Thoracic aorta (tissue), 2 donors: ENCODE measurements at places on chromosomes 6 and 20. TPM values are rescaled to one million over a fixed set of nuclear protein-coding genes. Genes with fewer than 3 reads are reported as not detected.
A peak's percentile ranks its signal among the peaks of the same experiment; 100 is the strongest.

Gene ZC3H12D
- total RNA-seq, result 1.9 TPM

Gene MRPL2
- total RNA-seq, result 7.4 TPM

Gene MPIG6B
- not detected for total RNA-seq

Gene AHI1
- 21.7 TPM for total RNA-seq

Gene C20orf173
- total RNA-seq, result not detected

Gene ELMO2
- 50.1 TPM for total RNA-seq

Gene CLVS2
- 0.07 TPM for total RNA-seq

Gene LRRC73
- total RNA-seq, result 0.54 TPM

Gene LY6G6D
- total RNA-seq, result not detected

Gene EYA4
- total RNA-seq, result 3.0 TPM

GRCh38 chr6:34100788-34101187, 45.1 kb downstream of the GRM4 start:
- no peak for DNase-seq

DNA sequence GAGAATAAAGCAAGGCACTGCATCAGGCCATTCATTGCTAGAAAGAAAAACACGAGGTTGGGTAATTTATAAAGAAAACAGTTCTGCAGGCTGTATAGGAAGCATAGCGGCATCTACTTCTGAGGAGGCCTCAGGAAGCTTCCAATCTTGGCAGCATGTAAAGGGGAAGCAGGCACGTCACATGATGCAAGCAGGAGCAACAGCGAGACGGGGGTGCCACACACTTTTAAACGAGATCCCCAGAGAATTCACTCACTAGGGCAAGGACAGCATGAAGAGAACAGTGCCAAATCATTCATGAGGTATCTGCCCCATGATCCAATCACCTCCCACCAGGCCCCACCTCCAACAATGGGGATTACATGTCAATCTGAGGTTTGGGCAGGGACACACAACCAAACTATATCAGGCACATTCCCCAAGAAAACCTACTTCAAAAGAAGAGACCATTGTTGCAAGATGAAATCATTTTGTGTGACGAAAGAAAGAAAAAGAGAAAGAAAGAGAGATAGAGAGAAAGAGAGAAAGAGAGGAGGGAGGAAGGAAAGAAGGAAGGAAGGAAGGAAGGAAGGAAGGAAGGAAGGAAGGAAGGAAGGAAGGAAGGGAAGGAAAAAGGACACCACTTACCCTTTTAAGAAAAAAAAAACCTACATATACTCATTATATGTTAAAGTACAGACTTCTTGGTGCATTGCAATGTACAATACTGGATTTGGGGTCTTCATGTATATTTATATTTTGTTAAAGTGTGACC, 95.9 kb upstream of the PLEKHG1 start:
- DNase-seq, result no peak

DNA sequence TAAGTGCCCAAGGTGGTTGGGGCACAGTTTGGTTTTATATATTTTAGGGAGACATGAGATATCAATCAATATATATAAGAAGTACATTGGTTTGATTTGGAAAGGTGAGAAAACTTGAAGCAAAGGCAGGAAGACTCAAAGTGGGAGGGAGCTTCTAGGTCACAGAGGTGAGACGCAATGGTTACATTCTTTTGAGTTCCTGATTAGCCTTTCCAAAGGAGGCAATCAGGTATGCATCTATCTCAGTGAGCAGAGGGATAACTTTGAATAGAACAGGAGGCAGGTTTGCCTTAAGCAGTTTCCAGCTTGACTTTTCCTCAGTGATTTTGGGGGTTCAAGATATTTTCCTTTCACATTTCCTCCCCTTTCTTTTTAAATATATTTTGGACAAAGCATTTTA, 58.0 kb upstream of the SLC35F1 start:
- DNase-seq, result no peak

GRCh38 chr6:41372832-41373626, 37.6 kb downstream of the NCR2 start:
- DNase-seq, result no peak

GRCh38 chr6:136980070-136980469, 58.0 kb downstream of the SLC35D3 start:
- DNase-seq, result no peak

GRCh38 chr6:30759575-30760239, 15.4 kb upstream of the IER3 start:
- DNase-seq, result no peak

GRCh38 chr6:12472601-12473038, 182.5 kb downstream of the EDN1 start:
- peak; percentile 83 for DNase-seq

GRCh38 chr6:87907521-87907920, 140.1 kb upstream of the SPACA1 start:
- DNase-seq, result no peak

GRCh38 chr6:52635049-52635577, 35.8 kb upstream of the TMEM14A start:
- no peak for DNase-seq

GRCh38 chr6:87553159-87553765, 36.5 kb downstream of the RARS2 start:
- no peak for DNase-seq

- DNase-seq, result no peak
These were observed 127.0 kb upstream of the STXBP5 start for GRCh38 chr6:147077251-147077650.

GRCh38 chr20:22470620-22471026, 113.7 kb downstream of the FOXA2 start:
- no peak for DNase-seq

DNA sequence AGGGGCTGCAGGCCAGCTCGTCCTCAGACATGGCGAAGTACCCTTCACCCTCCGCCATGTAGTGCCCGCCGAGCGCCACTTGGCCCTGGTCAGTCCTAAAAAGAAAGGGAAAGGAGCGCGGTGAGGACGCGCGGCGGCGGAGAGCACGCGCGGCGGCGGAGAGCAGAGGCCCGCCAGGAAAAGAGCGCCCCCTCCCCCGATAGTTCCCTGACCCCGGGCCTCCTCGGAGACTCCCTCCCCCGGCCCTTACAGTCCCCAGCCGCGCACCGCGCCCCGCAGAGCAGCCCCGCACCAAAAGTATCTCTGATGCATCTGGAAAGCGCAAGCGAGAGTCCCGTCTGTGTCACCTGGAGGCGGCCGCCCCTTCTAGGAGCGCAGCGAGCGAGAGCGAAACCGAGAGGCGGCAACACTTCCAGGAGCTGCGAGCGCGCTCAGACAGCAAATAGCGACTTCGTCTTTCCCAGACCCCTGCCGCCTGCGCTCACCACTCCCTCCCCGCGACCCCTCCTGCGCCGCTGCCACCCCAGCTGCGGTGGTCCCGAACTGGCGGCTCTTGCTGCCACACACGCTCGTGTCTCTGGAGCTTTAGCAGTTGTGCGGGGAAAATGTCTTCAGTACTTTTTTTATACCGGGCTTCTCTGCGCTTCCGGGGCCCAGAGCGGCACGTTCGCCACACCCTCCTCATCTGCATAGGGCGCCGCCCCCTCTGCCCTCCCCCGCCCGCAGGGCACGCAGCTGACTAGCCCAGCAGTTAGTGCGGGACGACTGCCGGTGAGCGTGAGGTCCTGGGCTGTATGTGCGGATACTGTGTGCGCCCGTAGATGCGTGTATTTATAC, at the start of gene TENT5A:
TENT5A (minus strand) TSS at position 598 of the 837 bp plus-strand sequence; CDS start at position 58, 540 bp downstream.
- DNase-seq, result peak; percentile 79

DNA sequence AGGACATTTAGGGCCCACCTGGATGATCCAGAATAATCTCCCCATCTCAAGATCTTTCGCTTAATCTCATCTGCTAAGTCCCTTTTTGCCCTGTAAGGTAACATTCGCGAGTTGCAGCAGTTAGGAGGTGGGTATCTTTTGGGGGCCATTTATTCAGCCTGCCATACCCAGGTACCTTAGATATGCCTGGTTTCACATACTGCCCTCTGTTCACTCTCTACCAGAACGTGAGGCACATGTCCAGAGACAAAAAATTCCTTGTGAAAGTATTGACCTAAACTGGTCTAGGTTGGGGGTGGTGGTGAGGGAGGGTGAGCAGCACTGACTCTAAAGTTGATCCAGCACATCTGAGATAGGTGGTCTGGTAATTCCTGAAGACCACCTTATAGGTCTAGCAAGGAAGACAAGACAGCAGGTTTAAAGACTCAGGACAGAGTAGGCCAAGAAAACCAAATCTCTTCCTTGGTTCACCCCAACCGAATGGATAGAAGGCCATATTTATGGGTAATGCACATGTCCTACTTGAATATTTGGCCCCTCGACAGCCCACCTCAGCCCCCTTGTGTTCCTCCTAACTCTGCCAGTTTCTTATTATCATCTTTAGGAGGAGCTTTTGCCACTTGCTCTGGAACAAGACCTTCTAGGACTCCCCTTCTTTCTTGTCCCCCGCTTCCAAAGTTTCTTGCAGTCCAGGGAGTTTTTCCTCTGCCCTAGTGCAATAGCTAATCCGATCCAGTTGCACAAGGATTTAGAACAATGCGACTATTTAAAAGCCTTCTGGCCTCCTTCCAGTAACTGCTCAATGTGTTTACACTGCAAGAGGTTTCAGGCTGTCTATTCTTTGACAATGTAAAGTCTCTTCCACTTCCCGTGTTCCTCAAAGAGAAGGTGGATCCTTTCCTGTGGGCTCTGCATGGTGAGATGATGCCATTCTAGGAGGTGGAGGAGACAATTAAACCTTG, 213.0 kb upstream of the LAMP5 start:
- DNase-seq, result no peak

- no peak for DNase-seq
These were observed 22.9 kb downstream of the ARHGAP18 start for GRCh38 chr6:129686941-129687627.

- no peak for DNase-seq
These were observed 7.7 kb upstream of the PHACTR3 start for GRCh38 chr20:59596690-59597089.

GRCh38 chr6:142378138-142378875, 76.5 kb downstream of the ADGRG6 start:
- DNase-seq, result no peak

DNA sequence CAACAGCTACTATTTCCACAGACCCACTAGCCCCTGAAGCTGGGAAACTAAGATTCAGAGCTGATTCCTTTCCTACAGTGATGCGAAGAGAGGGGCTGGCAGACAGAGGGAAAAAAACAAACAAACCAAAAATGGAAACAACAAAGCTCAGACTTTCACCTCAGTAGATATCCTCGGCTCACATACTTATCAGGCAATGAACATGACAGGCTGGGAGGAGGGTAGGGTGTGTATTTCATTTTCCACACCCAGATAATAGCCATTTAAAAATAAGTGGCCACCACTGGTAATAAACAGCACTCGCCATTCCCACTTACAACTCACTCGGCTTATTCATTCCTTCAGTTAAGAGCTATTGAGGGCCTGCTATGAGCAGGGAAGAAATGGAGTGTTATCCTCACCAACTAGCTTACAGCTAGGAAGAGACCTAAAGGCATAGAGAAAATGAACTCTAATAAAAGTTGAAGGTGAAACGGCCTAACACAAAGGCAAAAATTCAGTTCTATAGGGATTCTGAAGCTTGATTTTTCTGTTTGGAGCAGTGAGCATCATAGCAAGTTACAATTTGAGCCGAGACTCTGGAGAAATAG, 32.0 kb upstream of the SPTLC3 start:
- no peak for DNase-seq

DNA sequence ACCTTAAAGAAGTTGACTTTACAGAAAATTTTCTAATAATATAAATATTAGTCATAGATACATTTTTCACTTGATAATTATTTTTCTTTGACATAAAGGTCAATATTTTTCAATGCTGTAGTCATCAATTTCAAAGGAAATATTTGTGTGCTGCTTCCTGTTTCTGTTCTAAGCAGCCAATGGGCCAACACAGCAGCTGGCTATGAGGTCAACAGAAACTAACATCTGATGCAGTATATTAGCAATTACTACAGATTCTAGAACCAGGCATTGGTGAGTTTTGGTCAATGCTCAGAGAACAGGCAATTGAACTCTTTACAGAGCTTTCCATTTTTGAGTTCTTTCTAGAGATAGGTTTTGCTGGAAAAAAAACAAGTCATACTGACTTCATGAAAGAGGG, 669.6 kb upstream of the NRSN1 start:
- no peak for DNase-seq

DNA sequence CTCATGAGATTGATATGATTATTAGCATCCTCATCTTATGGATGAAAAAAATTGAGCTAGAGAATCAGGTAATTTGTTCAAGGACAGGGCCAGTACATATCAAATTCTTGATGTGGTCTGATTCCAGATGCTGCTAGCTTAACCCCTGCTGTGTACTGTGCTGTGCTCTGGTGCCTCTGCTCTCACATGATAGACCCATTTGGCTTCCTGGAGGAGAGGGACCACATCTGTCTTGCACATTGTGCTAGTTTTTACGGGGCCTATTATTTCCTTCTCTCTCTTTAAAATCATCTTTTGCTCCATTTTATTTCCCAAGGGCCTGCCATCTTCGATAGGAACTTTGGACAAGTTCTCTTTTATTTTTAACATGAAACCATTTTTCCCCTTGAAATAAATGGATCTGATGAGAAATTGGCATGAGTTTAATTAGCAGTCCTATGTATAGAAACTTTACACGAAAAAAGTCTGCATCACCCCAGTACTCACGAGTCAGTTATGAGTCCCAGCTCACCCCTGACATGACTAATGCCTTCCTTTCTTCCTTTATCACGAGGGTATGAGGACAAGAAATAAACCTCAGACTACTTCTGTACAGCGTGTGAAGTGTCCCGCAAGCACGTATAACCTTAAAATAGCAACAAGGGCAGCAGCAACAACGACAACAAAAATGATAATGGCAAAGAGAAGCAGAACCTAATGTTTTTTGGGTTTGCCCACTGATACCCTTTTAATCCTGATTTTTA, 26.5 kb downstream of the CD109 start:
- DNase-seq, result no peak

DNA sequence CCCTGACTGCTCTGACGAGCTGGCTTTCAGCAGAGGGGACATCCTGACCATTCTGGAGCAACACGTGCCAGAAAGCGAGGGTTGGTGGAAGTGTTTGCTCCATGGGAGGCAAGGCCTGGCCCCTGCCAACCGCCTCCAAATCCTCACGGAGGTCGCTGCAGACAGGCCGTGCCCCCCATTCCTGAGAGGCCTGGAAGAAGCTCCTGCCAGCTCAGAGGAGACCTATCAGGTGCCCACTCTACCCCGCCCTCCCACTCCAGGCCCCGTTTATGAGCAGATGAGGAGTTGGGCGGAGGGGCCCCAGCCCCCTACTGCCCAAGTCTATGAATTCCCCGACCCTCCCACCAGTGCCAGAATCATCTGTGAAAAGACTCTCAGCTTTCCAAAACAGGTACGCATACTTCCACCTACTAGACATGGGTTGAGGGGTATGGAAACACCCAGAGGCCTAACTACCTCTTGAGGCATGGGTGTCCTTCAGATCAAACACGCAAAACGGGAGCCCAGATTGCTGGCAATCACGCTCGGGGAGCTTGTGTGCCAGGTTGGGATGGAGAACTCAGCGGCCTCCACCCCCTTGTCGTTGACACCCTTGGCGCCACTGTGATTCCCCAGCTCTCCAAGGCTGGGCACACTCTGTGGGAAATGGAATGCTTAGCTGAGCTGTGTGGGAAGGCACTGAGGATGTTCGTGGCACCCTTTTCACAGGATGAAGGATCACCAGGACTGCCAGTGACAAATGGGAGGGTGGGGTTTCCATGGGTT, 25.3 kb downstream of the CASS4 start:
- DNase-seq, result no peak
